ENCODE measurements at places on chromosomes 4 and X.

- DNase-seq, result no peak
These were observed 508.7 kb upstream of the HTR2C start for GRCh38 chrX:114075073-114075673.

- DNase-seq, result no peak
These were observed 158.4 kb downstream of the PDHA2 start for GRCh38 chr4:95998311-95998710.

- no peak for DNase-seq
These were observed 85.5 kb downstream of the HPRT1 start for GRCh38 chrX:134545510-134545909.

- no peak for DNase-seq
These were observed 263.3 kb downstream of the EVC2 start for GRCh38 chr4:5444918-5445517.

- DNase-seq, result no peak
These were observed 59.1 kb upstream of the MAGEA10 start for GRCh38 chrX:152197465-152197864.

GRCh38 chr4:82528868-82529267 lies 32.9 kb downstream of the TMEM150C start:
- no peak for DNase-seq

- no peak for DNase-seq
These were observed 26.1 kb downstream of the GASK1B start for GRCh38 chr4:158146736-158147135.

- DNase-seq, result no peak
These were observed 274.3 kb upstream of the HS3ST1 start for GRCh38 chr4:11702886-11703557.

GRCh38 chr4:151472711-151473110 lies 63.7 kb downstream of the FHIP1A start:
- no peak for DNase-seq

GRCh38 chrX:68440442-68440841 lies 7.1 kb upstream of the OPHN1 start:
- DNase-seq, result no peak

GRCh38 chrX:108442901-108443464 lies 3.3 kb downstream of the COL4A5 start:
- no peak for DNase-seq

- DNase-seq, result no peak
These were observed 13.0 kb downstream of the TBC1D1 start for GRCh38 chr4:37903901-37904300.

DNA sequence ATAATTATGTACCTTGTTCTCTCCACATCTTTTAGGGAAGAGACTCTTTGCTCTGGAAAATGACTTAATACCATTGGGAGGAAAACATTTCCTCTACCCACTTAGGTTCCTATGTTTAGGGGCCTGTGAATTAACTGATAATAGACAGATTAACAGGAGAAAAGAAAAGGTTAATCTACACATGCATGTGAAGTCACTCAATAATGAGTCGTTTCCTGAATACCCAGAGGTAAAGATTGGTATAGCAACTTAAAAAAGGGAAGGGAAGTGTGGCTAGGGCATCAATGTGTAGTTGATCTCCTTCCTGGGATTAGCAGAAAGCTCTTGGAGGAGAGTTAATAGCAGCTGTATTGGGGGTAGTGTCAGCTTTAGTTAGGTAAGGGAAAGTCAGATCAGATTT lies 419.5 kb upstream of the ATOH1 start:
- no peak for DNase-seq

- no peak for DNase-seq
These were observed 24.7 kb downstream of the APBB2 start for GRCh38 chr4:41189666-41190065.
